ENCODE measurements at places on chromosomes 13 and 19. TPM values are rescaled to one million over a fixed set of nuclear protein-coding genes. Genes with fewer than 3 reads are reported as not detected.

MYH14 gene
- total RNA-seq: not detected

RTBDN gene
- total RNA-seq: not detected

KLK15 gene
- not detected for total RNA-seq

ANGPTL4 gene
- 1.6 TPM for total RNA-seq

RNF17 gene
- total RNA-seq: not detected

RFPL4AL1 gene
- total RNA-seq: not detected

ZNF112 gene
- 4.3 TPM for total RNA-seq

PRR19 gene
- total RNA-seq: 1.2 TPM

OR4F17 gene
- total RNA-seq: not detected

HSH2D gene
- not detected for total RNA-seq

PLEKHA4 gene
- 12.6 TPM for total RNA-seq

PAK4 gene
- 35.4 TPM for total RNA-seq

ZNF540 gene
- total RNA-seq: 0.90 TPM

NKPD1 gene
- total RNA-seq: not detected

ZFR2 gene
- not detected for total RNA-seq

KLK14 gene
- 0.21 TPM for total RNA-seq

IFNL1 gene
- not detected for total RNA-seq

TYROBP gene
- not detected for total RNA-seq

KCNN1 gene
- total RNA-seq: not detected

DNA sequence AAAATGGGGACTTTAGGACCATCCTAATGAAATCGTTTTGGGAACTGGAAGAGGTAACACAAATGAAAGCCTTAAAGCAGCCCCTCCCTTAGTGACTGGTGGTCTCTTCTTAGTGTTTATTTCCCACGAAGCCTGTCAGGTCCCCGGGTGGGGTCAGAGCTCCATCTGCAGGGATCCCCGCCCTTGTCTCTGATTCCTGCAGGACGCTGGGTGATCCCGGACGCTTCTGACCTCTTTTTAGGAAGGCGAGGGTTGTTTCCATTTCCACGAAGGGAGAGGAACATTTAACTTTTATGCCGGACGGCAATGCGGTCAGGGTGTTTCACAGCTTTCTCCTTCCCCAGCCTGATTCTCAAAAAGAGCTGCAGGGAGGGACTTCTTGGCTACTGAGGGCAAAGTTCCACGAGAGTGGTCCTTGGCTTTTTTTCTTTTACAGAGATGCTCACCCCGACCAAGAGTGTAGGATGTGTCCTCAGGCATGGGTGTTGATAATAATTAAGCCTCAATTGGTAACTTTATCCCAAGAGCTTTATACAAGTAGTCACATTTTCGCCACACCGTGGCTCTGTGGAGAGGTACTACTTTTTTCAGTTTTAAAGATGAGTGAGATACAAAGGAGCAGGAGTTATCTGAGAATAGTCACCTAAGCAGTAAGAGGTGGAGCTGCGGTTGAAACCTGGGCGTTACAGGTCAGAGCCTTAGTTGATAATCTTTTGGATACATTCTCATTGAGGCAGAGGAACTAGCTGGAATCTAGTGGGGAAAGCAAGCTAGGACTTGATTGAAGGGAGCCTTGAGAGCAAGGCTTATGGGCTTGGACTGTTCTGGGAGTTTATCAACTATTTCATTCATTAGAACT lies 813 bp downstream of the ZNF284 start:
- DNase-seq: no peak

DNA sequence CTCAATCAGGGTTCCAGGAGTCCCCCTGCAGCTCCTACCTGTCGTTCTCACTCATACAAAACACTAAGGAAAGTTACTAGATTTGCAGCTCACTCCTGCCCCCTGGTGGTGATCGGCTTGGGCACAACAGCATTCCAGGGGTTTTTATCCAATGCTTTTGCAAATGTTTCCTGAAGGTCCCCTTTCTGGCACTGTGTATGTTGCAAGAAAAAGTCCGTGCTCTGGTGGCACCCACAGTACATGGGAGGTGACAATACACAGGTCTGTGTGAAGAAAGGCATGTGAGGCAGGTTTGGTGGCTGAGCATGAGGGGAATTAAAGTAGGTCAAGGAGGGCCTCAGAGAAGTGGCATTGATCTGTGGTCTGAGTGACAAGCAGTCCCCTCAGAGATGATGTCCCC lies 8.6 kb upstream of the TYK2 start:
- DNase-seq: peak; percentile 69

GRCh38 chr13:29125934-29126424 lies 305.8 kb downstream of the MTUS2 start:
- no peak for DNase-seq

DNA sequence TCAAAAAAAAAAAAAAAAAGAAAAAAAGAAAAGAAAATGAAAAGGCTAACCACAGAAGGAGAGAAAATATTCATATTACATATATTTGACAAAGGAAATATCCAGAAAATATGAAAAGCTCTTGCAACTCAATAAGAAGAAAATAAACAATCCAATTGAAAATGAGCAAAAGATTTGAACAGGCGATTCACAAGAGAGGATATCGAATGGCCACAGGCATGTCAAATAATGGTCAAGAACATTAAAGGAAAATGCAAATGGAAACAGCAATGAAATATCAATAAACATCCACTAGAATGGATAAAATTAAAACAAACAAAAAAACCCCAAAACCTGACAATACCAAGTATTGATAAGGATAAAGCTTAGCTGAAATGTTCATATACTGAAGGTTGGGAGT lies 8.1 kb downstream of the LGALS7 start:
- DNase-seq: no peak

- DNase-seq: no peak
These were observed 113.4 kb downstream of the UBL3 start for GRCh38 chr13:29737061-29737460.

DNA sequence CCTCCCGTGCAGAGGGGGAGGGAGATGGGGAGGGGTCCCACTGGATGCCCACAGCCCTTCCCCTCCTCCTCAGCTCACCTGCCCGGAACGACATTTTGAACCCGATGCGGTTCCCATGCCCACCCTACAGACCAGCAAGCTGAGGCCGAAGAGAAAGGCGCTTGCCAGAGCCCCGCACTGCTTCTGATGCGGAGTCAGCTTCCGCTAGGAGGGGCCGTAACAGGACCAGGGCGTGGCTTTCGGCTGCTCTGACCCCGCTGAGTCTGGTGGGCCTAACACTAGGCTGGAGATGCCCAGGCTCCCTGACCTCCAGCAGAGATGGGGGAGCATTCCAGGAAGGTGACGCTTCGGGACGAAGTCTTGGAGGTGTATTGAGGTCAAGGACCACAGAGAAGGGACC lies 6.7 kb downstream of the ONECUT3 start:
- DNase-seq: no peak

DNA sequence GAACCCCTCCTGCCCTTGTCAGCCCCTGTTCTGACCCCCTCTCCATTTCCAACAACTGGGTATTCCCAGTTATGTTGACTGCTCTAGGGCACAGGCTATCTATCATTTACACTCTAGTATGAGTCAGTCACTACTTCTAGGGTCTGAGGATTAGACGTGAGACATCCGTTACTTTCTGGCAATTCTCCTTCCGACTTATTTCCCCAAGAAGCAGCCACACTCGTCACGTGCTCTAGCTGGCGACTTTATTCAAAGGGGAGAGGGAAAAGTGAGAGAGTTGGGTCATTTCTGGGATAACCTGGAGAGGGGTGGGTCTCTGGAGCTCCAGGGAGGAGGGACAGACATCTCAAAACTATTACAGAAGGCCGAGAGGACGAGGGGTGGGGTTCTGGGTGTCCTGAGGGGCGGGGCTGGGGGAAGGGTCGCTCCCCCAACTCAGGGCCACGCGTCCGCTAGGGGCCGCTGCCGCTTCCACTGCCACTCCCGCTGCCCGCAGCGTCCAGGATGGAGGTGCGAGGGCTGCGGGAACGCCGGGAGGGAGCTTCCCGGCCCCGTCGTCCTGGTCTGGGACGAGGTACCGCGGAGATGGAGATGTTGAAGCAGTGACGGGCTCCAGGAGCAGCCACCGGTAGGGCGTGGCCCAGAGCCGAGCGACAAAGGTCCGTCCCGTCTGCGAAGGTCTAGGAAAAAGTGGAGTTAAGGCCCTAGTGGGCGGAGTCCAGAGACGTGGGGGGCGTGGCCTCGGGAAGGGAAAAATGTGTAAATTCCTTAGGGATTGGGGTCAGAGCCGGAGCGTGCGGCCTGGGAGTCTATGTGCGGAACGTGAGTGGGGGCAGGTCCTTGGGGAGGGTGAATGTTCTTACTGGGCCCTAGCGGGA lies 8.9 kb downstream of the RTBDN start:
- no peak for DNase-seq

GRCh38 chr19:6381030-6381750 lies 5.5 kb upstream of the PSPN start:
- no peak for DNase-seq

DNA sequence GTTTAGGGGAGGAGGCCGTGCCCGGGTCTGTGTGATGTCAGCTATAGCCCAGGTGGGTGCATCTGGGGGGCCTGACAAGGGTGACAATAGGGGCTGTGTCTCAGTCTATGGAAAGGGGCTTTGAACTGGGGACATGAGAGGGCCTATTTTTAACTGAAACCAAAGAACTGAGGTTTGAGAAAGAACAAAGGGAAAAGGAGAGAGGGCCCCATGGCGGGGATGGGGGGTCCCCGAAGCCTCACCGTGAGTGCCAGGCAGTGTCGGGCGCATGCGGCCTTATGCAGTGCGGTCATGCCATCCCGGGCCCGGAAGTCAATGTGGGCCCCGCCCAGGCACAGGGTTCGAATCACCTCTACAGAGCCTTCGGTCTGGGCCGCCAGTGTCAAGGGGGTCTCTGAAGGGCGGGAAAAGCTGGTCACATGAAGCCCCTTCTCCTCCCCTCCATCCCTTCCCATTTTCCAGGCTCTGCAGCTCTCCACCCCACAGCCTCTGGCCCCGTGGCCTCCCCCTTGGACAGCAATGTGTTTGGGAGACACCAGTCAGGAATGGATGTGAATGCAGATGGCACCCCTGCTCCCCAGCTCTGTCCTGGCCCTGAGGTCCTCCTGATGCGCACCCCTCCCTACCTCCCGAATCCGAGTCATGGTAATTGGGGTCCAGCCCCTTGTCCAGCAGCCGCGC lies 5.9 kb downstream of the SHANK1 start:
- no peak for DNase-seq

DNA sequence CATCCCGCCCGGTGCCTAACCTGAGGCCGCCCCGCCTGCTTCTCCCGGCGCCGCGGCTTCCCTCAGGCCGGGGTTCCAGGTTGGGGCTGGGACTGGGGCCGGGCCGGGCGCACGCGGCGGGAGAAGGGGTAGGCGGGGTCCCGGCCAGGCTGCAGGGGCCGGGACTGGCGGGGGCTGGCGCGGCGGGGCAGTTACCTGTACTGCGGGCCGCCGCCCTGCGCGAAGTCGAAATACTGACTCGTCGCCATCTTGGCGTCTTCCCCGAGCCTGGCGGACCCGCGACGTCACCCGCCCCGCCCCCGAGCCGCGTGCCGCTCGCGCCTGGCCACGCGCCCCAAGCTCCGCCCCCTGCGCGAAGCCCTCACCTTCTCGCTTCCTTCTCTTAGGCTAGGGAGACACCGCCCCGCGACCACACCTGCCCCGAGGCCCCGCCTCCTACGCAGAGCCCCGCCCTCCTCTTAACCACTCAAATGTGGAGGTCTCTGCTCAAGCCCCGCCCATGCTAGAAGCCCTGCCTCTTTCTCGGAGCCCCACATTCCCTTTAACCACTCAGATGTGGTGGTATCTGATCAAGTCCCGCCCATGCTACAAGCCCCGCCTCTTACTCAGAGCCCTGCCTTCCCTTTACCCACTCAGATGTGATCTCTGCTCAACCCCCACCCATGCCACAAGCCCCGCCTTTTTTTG lies at the start of gene ZFR2:
TSS of gene ZFR2 (minus strand) at position 269 of the 687 bp plus-strand sequence. CDS start at position 248, 21 bp downstream.
- DNase-seq: no peak

- DNase-seq: no peak
These were observed 8.1 kb upstream of the PTBP1 start for GRCh38 chr19:788983-789700.

DNA sequence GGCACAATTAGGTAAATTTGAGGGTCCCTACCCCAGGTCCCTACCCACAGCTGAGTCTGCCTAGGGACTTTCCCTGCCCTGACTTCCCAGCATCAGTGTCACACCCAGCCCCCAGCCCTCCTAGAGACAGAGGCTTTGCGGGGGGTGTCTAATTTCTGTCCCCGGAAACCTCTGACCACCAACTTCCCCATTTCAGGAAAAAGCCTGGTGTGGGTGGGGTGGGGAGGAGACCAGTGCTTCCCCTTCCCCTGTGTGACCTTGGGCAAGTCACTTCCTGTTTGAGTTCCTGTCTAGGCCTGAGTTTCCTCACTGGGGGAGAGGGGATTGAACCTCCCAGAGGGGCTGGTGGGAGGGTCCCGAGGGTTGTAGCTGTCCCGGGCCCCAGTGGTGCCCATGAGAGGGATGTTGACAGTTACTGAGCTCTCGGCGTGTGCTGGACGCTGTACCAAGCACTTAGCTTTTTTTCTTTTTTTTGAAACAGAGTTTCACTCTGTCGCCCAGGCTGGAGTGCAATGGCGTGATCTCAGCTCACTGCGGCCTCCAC lies 7.9 kb downstream of the VASP start:
- DNase-seq: no peak

DNA sequence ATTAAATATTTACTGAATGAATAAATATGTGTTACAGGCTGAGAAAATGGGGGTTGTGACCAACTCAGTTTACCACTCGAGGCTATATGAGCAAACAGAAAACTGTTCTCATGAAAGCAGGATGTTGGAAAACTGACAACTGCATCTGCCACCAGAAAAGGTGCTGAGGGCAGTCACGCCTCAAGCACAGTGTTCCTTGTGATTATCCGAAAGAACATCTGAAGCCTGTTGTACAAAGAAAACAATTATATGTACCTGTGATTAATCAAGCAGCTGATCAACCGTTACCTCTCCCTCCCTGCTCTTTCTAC lies 6.2 kb upstream of the KLK13 start:
- no peak for DNase-seq

DNA sequence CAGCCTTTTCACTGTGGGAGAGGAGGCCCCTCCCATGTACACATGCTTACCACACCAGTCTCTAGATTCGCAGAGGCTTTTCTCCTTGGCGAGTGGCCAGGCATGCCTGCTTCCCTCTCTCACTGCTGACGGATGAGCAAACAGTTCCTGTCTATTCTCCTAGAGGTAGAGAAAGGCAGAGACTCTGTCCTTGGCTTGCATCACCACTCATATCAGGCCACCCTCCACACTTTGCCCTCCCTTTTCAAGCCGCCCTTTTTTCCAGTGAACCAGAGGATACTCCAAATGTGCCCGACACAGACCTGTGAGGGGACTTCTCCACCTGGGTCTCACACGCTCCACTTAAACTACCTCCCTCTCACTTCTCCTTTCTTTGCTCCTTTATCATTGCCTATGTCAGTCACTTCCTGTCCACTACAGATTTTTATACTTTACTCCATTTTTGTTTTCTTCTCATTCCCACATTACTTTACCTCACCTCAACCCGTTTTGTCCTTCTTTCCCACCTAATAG lies 284.6 kb downstream of the DNAJC15 start:
- peak; percentile 86 for DNase-seq

All from HFFc6 (cell line).